ENCODE measurements at places on chromosomes 5 and 9.

DNA sequence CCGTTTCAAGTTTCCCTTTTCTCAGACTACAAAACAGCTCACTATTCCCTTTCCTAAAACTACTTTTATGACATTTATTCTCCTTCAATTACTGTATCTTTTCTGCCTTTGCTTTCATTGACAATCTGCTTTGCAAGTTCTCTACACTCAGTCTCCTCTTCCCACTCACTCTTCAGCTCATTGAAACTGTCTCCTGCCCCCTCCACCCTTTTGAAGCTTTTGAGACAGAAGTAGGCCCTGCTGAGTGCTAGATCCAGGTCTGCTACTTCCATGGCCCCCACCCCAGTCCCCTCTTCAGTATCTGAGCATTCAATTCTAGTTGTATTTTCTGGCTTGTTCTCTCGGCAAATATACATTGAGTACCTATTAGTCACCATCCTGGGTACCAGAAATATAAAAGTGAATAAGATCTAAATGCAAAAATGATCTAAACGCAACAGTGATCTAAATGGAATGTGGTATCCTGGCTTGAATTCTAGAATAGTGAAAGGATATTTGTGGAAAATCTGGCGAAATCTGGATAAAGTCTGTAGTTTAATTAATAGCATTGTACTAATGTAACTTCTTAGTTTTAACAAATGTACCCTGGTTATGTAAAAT lies 58.4 kb downstream of the OR2K2 start:
- DNase-seq, result no peak

DNA sequence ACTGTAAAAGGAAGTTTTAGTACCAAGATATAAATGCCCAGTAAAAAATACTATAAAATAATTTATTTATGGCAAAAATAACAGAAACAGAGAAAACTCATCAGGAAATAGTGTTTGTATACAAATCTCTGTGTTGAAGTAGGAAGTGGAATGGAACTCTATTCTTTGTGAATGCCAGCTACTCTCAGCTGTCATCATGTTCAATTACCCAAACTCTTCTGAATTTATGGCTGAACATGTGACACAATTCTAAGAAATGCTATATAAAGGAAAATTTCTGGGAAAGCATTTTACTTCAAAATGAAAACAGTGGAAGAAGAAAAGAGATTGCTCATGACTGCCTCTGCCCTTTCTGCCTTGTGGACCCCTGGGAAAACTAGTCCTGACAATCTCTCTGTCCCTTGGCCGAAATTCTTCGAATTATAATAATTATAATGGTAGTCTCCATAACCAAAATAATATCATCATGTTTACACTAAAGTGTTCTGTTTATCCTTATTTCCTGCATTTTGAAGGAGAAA lies 522.3 kb upstream of the ST8SIA4 start:
- DNase-seq, result no peak

DNA sequence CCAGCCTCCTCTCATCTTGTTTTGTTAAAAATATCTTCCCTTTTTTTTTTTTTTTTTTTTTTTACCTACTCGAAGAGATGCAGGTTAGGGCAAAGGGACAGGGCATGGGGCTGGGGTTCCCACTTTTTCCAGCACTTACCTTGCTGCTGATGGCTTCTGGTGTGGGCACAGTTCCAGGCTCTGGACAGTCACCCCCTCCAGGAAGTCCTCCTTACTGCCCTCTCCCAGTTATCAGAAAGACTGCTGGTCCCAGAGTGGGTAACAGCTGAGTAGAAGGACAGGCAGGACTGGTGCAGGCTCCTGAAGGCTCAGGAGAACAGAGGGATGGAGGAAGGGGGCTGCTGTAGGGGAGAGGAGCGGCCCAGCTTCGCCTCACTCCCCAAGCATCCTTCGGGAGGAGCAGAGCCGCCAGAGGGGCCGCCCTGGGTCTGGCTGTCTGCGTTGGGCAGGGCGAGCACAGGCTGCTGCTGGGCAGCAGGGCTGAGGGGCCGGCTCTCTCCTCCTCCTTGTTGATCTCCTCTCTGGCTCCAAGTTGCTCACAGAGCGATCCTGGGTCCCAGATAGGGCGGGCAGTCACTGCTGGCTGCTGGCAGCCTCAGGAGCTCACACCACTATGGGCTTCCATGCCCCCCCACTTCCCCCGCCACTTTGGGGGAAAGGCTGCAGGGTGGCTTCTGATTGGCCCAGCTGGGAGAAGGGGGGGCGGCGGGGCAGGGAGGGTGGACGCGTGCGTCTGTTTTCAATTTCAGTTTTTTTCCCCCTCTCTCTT lies at the start of gene PDGFRB:
Gene PDGFRB (minus strand): TSS at position 588 of the 769 bp plus-strand sequence. CDS start 18,798 bp downstream, outside the sequence.
- no peak for DNase-seq

DNA sequence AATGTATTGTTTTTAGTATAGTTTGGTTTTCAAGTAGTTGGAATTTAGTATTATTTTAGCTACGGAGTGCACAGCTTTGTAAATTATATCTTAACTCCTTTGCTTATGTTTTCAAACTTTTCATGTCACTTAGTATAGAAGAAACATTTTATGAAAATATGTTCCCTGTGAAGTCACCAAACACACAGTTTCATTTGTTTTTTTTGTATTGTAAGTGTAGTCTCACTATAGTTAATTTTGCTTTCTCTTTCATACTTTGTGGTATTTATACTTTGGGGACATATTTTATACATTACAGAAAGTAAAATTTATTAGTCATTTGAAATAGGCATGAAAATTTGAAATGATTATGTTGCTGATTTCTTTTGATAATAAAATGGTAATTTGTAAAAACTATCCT lies 5.0 kb downstream of the CHSY3 start:
- DNase-seq, result no peak

DNA sequence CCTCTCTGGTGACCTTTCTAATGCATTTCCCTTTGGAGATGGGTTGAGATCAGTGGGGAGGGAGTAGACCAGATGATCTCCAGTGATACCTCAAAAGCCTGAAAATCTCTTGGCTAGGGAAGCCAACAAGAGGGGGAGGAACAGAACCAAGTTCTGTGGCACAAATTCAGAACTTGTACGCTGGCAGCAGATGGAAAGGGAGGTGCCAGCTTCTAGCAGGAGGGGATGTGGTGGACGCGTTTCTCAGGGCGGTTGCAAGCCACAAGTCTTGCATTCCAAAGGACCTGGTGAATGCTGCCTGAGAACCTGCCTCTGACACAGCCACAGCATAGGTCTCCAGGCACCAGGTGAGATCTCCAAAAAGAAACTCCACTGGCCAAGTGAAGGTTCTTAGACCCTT lies 13.4 kb downstream of the SLIT3 start:
- DNase-seq, result no peak

DNA sequence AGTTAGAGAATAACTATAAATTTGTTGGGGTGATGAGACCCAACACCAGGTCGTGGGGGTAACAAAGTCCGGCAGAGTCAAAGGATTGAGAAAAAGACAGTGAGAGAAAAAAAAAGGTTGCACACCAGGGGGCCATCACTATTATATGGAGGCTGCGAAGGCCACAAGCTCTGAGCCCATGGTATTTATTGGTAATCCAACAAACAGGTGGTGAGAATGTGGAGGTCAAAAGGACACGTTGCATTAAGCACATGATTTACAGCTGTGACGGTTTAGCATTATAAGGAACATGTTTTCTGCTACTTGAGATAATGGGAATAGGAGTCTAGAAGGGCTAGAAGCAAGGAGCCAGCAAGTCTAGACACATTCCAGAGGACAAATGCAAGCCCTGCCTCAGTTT lies 2202.2 kb upstream of the C9orf72 start:
- no peak for DNase-seq

DNA sequence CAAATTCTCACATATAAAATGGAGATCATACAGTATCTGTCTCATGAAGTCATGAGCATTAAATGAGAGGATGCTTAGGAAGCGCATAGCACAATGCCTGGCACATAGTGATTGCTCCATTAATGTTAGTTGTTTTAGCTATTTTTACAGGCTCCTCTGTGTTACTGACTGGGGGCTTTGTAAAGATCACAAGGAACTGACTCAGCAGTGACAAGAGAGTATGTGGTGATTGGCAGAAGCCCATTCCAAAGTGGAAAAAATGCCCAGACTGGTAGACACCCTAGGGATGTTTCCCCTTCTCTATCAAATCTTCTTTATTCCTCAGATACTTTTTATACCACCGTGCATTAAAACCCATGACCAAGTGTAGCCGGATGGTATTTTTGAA lies 33.5 kb downstream of the ABLIM3 start:
- DNase-seq, result no peak

DNA sequence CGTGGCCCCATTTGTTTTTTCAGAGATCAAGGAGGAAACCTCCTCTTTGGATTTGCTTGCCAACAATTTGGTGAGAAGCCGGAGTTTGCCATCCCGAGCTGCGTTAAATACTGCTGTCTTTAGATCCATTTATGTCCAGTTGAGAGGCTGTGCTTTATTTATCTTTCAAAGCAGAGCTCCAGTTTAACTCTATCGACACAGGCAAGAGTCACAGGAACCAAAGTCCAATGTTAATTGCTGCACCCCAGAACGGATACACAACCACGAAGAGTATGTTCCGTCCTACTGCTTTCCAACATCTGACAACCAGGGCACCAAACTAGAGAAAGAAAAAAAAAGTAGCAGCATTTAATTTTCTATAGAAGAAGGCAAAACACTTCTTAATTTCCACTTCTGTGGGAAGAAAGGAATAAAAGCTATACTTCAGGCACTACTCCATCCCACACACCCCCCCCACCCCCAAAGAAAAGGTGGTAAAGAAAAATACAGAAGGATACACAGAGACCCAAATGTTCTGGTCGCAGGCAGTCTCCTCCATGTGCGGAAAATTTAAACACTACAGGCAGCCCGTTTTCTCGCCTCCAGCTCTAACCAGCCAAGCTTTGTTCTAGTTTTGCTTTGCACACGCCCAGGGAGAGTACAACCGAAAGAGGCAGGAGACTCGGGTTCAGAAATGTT lies 1.1 kb downstream of the FEM1C start:
- DNase-seq, result peak; percentile 3

- no peak for DNase-seq
Observed at GRCh38 chr5:102959055-102959454, 160.9 kb downstream of the GIN1 start.

DNA sequence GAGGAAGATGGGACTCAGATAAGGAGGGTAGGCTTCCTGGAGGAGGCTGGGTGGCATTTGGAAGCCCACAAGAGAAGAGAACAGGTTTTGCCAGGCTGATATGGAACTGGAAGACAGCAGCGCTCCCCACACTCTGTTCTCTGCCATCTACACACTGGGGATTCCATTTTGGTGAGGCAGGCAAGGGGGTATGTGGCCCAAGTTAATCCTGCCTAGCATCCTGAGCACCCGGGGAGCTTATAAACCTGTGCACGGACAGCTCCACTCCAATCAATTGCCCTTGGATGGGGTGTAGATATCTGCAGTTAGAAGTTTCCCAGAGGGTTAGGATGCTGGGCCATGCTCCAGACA lies 158.8 kb downstream of the MACROH2A1 start:
- no peak for DNase-seq

DNA sequence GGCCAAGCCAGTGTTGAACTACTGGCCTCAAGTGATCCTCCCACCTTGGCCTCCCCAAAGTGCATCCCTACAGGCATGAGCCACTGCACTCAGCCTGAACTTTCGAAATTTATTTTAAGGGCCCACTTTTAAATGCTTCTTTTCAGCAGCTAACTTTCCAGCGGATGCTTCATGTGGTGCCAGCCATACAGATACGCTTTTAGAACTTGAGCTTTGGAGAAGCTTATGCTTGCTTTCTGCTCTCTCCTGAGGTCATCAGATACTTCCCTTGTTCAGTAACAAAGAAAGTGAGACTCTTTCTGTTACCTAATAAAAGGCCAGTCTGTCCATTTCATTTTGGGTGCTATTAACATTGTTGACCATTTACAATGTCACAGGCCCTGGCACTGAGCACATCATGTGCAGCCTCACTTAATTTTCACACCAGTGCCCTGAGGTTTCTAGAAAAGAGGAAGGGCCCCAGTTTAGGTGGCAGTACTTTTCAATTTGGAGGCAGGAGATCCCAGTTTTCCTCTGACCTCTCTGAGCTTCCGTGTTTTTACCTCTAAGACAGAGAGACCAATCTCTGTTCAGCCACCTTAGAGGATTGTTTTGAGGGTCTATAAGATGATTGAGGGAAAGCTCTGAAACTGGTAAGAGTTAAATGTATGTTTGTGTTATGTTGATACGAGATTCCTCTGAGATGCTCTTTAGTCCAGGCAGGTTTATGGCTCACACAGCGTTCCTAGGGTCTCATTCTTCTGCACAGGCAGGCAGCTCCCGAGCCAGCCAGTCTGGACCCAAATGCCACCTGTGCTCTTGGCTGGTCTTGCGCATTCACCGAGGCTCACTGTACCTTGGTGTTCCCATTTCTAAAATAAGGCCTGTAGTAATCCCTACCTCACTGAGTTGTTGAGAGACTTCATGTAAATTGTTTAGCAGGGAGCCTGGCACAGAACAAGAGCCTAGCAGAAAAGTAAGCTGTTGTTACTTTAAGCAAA lies 4.4 kb downstream of the ABL1 start:
- no peak for DNase-seq

DNA sequence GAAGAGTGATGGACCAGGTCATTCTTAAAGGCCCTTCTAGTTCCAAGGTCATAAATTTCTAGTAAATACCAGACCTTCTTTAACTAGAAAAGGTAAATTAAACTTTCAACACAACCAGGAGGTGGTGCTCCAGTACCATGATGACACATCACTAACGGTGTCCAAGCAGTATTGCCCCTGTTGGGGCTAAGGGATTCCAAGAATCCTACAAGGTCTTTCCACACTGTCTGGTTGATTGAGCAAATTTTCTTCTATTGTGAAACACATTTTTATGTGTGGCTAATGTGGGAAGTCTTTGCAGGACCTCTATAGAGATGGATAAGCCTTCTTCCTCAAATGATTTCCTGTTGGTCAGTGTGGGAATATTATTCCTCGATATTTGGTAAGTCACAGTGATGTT lies 459.6 kb upstream of the PAPPA start:
- DNase-seq, result no peak

- no peak for DNase-seq
Observed at GRCh38 chr9:90890146-90890810, 88.7 kb downstream of the SYK start.

- no peak for DNase-seq
Observed at GRCh38 chr5:64176301-64176700, 10.7 kb downstream of the RNF180 start.

DNA sequence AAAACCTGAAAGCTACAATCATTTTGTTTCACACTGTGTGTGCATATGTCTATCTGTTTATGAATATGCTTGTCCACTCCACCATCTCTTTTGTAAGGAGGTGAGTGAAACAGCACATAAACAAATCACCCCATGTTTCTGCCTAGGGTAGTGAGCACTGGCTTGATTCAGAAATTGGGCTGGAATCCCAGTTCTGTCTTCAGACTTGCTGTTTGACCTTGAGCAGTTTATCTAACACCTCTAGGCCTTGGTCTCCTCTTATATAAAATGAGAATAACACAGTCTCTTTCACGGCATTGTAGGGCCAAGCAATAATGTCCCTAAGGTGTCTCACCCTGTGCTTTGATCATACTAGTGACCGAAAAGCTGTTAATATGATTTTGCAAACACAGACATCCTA lies 61.2 kb downstream of the ZNF366 start:
- DNase-seq, result no peak

- DNase-seq, result no peak
Observed at GRCh38 chr5:96297867-96298266, 135.2 kb downstream of the PCSK1 start.

- no peak for DNase-seq
Observed at GRCh38 chr5:13339093-13339492, 605.4 kb downstream of the DNAH5 start.

GRCh38 chr5:66174338-66174737 lies 30.2 kb downstream of the SREK1 start:
- no peak for DNase-seq
